ENCODE measurements at places on chromosomes 4 and X.
A peak's percentile ranks its signal among the peaks of the same experiment; 100 is the strongest.

GRCh38 chr4:107050525-107051135 is 14.5 kb upstream of the DKK2 start:
- no peak for DNase-seq

- DNase-seq, result no peak
These were observed 23.9 kb upstream of the ANOS1 start for GRCh38 chrX:8755813-8756212.

DNA sequence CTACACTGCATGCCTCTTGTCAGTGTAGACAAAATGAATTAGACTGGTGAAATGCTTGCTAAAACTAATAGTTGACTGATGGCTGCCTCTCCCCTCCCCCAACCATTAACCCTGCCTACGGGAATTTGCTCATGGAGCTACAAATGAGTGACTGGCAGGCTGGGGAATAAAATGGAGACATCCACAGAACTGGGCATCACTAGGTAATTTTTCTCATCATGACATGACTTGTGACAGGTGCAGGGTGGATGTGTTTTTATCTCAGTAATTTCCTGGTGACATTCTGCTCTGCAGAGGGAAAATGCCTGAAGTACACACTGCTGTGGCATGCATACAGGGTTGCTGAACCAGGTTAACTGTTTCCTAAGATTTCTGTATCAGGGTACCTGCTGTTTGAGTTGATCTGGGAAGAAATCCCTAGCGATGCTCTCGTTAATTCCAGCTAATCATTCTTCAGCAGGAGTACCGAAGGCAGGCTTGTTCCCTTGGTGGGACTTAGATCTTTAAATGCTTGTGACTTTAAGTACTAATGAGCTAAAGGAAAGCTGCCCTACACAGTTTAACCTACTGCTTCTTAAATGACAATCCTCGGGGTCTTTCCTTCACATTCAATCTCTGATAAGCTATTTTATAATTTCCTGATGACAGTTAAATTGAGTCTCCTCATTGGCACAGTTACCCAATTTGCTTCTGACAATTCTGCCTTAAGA is 376.3 kb upstream of the LCORL start:
- DNase-seq, result no peak

- no peak for DNase-seq
These were observed 680.6 kb downstream of the TECRL start for GRCh38 chr4:63728480-63729177.

DNA sequence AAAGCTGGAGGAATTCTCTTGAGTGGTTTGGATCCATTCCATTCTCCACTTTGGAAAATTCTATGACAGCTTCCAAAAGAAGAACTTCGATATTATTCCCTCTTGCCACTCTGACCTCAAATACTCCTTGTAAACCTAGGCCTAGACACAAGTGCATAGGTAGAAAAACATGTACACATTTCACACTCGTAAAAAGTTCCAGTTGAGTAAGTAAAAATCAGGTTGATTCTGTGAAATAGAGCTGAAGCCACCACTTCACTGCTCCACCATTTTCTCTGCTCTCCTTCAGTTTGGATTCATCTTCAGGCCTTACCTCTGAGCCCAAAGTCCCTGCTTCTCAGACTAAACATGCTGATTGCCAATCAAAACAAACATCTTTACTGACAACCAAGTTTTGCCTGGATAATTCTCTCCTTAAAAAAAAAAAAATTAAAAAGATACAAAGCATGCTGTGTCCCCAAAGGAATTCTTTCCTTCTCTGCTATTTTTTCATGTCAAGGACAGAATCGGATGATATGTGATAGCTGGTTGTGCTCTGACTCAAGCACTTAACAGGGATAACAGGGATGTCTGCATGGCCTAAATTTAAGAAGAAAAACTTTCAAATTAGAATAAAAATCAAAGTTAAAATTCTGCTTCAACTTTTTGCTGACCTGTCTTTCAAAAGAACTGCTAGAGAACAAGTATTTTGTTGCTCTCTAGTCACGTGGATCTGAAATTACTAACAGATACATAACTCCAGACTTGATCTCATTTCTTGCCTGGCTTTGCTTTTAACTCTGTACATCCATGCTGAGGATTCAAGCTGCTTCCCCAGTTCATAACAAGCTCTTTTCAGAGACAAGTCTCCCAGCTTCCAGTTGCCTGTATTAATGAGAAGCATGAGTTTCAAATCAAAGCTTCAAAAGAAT is 420.9 kb upstream of the INTU start:
- DNase-seq, result no peak

GRCh38 chrX:107561468-107562215 is 66.7 kb upstream of the PRPS1 start:
- DNase-seq, result no peak

GRCh38 chrX:63402106-63402505 is 51.0 kb upstream of the SPIN4 start:
- no peak for DNase-seq

DNA sequence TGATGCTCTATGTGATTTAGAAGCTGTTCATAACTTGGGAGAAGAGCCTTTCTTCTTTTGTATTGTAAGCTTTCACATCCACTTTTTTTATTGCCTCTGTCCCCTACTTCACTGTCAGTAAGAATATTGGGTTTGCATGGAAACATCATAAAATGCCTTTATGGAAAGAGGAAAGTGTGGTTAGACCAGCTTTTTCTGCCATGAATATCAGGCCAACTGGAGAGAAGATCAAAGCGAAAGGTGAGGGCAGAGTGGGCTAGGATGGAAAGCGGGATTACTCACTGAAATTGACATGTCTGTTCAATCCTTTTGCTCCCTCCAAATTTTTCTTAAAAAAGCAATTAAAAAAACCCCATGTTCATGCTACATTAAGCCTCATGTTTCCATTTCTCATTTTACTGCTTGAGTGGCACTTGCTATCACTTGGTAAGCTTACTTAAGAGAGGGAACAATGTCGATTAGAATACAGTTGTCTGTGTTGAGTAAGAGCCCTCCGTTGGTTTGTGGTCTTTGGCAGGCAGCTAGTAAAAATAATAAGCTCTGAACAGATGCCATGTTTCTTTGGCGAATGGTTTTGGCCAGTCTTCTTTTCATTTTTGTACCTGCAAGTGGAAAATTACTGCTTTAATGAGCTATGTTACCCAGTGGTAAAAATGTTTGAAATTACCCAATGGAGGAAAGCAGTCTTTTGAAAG is 35.9 kb downstream of the SUPT20HL1 start:
- no peak for DNase-seq

- no peak for DNase-seq
These were observed 65.8 kb downstream of the SCML2 start for GRCh38 chrX:18288716-18289115.

- no peak for DNase-seq
These were observed 16.4 kb downstream of the HPGD start for GRCh38 chr4:174505892-174506291.

- DNase-seq, result no peak
These were observed at the start of gene CNKSR2 for GRCh38 chrX:21374163-21374993. TSS of gene CNKSR2 (plus strand) at chrX:21374418. CDS start at chrX:21374898, 480 bp downstream.

DNA sequence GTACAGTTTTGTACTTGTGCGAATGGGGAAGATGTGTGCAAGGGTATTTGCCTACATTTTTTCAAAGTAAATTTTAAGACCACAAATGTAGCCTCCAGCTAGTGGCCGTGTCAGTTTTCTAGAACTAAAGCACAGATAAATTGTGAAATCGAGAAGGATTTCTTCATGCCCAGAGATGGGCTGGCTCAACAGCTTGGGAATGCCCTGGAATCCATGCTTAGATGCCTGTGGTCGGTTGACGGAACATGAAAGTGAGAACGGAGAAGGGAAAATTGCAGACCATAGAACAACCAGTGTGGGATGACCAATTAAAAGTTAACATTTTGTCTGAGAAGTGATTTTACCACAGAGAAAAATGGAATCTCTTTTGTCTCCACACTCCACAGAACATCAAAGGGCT is 73.2 kb upstream of the VCX2 start:
- no peak for DNase-seq

DNA sequence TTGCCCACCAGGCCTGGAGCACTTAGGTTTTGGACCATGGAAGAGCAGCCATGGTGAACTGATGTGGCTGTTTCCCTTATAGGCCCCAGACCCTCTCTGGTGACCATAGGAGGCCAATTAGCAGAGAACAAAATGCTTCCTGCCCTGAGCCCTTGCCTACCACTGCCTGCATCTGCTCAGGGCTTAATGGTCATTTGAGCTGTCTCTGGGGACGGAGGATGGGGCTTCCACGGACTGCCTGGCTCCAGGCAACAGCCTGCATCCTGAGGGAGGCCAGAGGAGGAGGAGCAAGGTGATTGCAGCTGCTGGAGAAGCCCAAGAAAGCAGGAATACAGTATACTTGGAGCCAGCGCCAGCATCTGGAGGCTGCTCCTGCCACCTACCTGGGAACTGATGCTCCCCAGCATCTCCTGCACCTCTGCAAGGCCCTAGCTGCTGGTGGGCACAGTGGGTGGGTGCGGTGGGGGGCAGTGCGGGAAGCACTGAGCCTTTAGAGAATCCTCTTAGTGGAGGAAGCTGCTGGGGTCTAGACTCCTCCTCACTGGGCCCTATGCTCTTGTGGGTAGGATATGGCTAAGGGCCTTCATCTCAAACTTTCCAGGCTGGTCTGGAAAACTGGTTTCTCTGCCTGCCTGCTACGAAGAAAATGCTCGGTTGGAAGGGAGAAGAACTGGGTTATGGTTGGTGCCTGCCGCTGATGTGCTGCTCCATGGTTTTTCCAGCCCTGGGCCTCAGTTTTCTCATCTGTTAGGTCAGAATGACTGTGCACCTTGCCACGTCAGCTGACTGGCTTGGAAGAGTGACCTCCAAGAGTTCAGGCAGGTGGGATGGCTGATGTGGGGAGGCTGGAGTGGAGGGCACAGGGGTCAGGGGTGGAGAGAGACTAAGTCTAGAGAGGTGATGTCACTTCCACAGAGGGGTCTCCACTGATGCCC is 158.8 kb upstream of the PJA1 start:
- DNase-seq, result no peak

GRCh38 chrX:123449335-123449734 is 265.3 kb downstream of the GRIA3 start:
- no peak for DNase-seq

GRCh38 chr4:179492260-179493080 is 2050.2 kb upstream of the AGA start:
- DNase-seq, result no peak

DNA sequence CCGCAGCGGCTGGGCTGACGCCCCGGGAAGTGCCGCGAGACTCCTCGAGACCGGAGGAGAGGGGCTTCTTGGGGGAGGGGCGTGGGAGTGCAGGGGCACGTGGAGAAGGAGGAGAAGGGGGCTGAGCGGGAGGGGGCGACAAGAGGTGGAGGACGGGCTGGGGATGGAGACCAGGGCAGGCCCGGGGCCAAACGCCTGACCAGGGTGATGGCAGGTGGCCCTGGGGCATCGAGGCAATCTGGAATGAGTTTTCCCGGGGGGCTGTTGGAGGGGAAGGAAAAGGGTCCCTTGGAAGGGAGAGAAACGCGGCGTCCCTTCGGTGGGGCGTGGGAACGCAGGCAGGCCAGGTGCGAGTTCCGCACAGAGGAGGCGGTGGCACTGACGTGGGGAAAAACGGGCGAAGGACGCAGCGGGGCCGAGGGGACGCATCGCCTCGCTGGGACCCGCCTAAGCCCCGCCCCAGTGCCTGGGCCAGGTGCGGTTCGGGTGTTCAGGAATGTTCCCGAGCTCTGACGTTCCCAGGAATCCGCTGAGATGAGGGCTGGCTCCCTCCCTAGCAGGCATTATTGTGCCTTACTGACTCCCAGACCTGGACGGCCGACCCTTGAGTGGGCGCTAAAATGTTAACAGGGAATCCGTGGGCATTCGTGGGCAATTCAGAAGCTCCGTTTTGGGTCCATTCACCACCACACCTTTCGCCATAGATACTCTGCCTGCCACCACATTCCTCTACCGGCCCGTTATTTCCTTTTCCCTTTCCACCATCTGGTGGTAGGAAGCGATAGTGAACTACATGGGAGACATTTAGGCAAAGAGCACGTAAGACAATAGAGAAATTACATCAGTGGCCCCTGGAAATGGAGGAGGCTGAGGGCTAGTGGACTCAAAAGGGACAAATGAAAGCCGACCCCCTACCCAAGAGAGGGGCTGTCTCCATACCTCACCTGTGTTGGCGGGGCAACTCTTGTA is 795 bp upstream of the SH3KBP1 start:
- peak; percentile 51 for DNase-seq

GRCh38 chrX:153459986-153460385 is 10.4 kb downstream of the HAUS7 start:
- no peak for DNase-seq

- peak; percentile 3 for DNase-seq
These were observed 315.8 kb downstream of the STIM2 start for GRCh38 chr4:27176400-27176799.

- no peak for DNase-seq
These were observed 327.8 kb downstream of the ADGRL3 start for GRCh38 chr4:61527888-61528287.

- DNase-seq, result no peak
These were observed 43.5 kb upstream of the CITED1 start for GRCh38 chrX:72349190-72349589.

DNA sequence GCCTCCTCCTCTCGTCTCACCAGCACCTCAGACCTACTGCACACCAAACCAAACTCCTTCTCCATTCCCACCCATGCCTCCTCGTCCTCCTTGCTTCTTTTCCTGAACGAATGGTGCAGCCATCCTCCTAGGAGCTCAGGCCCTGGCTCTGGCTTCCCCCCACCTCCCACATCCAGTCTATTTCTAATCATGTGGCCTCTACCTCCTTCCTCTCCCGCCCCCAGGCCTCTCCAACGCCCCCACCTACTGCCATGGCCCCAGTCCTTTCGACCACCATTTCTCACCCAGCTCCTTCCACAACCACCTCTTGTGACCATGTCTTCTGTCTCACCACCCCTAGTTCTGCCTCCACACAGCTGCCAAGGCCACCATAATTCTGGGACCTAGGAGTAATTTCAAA is 127.1 kb downstream of the PJA1 start:
- DNase-seq, result no peak

DNA sequence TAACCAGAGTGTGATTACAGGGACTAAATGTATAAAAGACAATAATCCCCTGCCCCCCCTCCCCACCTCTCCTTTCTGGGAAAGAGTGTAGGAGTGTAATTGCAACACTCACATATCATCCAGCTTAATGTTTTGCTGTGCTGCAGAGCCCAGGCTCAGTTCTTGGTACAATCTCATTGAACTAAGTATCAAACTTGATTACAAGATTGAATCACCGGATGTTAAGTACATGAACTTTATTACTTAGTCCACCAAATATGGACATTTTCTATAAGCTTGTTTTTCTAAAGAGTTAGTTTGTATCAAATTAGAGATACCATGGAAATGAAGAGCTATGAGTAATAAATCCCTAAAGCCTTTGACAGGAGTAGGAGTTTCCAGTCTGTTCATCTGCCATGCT is 559.1 kb downstream of the ZNF674 start:
- no peak for DNase-seq

DNA sequence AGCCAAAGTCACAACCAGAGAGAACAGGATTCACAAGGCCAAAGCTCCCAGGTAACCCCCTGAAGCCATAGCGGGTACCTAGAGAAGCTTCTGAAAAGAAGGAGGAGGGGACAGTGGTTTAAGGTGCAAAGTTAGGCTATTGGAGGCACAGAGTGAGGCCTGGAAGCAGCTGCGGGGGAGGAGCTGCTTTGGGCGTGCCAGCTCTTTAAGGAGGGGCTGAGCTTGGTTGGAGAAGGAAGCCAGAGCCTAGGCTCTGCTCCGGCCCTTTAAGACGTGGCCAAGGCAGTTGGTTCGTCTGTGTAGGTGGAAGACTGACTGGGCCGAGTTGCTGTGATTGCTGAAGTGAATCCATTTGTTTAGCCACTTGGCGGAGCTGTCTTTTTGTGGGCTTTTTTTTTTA is 1.5 kb downstream of the KLF8 start:
- DNase-seq, result no peak
